ENCODE measurements at places on chromosomes 4 and X.

- no peak for DNase-seq
These were observed 31.4 kb upstream of the NKX6-1 start for GRCh38 chr4:84530454-84530853.

DNA sequence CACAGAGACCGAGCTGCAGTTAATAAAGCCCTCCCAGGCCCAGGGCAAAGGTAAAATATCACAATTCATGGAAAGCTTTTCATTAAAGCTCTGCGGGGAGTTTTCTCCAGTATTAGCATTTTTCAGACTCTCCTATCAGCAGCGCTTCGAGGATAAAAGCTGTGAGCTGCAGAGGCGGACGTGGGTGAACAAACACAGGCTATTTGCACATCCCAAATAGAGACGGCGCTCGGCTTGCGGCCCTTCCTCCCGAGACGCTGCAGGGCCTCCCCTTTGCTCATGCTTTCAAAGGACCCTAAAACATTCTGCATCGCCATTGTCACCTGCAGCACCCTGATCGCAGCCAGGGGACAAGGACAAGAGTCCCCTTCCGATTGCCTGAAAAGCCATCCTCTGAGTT, 97.3 kb downstream of the SORCS2 start:
- no peak for DNase-seq

GRCh38 chr4:120881351-120881750, 41.2 kb downstream of the PRDM5 start:
- no peak for DNase-seq

DNA sequence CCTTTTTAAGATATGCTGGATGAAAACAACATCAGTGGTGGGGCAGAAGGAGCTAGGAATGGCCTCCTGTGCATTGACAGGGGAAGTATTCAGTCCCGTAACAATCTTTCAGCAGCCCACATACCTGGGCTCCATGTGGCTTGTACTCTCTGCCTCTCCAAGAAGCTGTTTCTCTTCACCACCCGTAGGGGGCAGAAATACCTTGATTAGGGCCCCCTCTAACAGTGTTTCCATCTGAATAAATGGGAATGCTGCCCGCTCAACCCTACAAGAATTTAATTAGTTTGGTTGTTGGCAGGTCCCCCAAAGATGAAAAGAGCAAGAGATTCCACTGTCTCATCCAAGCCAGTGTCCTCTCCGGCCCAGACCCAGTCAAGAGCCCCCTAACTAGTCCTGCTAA, 155.2 kb downstream of the SMIM20 start:
- DNase-seq: no peak

DNA sequence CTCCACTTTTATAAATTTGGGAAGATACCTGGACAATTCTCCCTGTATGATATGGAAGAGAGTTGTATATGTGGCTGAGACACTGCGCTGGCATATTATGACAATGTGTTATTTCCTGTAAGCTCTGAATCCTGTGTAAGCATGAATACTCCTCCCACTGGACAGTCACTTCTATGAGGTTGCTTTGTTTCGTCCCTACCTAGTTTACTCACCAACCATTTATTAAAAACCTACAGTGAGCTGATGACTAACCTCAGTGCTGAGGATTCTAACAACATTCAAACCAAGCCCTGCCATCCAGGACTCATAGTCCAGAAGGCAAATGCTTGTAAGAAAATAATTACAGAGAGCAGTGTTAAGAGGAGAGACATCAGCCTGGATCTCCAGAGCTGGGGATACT, 1632.9 kb upstream of the TENM3 start:
- no peak for DNase-seq

- no peak for DNase-seq
These were observed 148.7 kb downstream of the KDR start for GRCh38 chr4:54976682-54977081.

DNA sequence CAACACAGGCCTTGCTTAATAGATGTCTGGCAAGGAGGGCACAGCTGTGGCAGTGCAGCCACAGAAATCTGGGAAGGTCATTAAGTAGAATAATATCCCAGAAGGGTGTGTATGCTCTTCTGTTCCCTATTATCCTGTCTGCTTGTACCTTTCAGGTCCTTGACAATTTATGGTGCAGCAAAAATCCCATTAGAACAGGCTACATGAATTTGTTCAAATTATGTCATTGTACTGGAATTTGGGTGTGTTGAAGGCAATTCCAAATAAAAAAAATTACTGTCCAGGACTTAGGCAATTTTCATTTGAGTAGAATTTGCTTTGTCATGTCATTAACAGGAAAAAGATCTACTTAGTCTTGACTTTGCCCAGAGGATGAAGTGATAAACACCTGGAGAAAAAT, 192.1 kb downstream of the IDS start:
- no peak for DNase-seq

DNA sequence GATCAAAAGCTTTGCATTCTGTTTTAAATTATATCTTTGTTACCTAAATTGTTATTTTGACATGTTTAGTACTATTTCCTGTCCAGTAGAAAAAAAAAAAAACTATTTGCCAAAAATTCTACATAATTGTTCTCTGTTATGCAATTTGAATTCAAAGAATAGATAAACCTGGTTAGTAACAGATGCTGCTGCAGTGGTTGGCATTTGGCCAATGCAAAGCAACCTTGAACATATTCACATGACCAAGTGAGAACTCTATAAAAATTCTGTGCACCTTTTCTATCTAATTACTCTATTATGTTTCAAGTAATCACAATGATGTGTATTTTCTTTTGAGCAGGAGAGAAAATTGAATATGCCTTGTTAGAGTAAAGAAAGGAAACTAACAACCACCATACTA, 1473.4 kb downstream of the RPA4 start:
- DNase-seq: no peak

Data from CD4-positive, alpha-beta T cell treated with Interferon alpha-2 for 1 hour (primary cell).